GM18507 (cell line): ENCODE measurements at places on chromosomes 7 and 10.

- DNase-seq: no peak
Measured at GRCh38 chr7:54015251-54015650, 526.9 kb upstream of the VSTM2A start.

DNA sequence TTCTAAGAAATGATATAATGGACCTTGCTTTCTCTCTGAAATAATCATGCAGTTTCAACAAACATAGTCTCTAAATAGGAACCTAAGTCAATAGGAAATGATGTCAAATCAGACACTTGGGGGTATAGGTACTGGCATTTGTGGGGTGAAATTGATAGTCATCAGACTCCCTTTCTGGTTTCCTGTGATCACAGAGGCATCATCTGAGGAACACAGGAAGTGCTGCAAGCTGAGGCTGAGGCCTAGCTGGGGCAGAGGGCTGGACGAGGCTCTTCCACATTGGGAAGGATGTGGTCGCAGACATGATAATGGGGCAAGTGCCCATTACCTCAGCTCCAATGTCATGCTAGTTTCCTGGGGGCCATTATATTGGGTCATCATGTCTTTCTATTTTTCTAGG lies 33.5 kb upstream of the TARP start:
- no peak for DNase-seq

DNA sequence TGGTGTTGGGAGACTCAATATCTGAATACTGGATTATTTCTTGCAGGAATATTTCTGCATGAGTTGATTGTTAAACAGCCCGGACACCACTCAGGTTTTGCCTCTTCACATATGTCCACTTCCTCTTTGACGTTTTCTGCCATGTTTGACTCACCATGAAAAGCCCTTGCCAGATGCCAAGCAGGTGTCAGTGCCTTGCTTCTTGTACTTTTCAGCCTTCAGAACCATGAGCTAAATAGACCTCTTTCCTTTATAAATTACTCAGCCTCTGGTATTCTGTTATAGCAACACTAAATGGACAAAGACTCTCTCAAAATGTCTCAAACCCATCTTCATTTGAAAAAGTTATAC lies 24.7 kb upstream of the MACC1 start:
- DNase-seq: no peak

DNA sequence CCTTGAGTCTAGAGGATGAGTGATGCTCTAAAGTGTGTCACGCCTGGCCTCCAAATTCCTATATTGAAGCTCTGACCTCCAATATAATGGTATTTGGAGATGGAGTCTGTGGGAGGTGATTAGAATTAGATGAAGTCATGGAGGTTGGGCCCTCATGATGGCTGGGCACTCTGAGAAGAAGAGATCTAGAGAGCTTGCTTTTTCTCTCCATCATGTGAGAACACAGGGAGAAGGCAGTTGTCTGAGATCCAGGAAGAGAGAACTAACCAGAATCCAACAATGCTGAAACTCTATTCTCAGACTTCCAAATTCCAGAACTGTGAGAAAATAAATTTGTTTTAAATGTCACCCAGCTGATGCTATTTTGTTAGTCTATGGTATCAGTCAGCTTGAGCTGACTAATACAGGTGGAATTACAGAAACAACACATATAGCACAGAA lies 15.1 kb downstream of the RNF216 start:
- DNase-seq: no peak

DNA sequence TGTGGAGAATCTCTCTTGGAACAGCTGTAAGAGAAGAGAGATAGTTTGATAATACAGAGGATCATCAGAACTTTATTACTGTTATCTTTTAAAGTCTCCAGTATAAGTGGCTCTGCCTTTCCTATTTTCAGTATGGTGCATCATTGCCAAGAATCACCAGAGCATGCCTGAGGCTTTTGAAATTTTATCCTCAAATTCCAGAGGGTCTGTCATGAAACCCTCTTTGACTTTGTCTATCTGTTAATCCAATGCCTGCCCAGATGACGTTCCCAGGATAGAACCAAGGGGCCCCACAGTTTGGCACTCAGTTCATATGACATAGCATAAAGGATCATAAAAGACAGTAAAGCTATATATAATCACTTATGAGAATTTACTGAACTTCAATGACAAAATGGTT lies 35.3 kb upstream of the SEMA3C start:
- no peak for DNase-seq

DNA sequence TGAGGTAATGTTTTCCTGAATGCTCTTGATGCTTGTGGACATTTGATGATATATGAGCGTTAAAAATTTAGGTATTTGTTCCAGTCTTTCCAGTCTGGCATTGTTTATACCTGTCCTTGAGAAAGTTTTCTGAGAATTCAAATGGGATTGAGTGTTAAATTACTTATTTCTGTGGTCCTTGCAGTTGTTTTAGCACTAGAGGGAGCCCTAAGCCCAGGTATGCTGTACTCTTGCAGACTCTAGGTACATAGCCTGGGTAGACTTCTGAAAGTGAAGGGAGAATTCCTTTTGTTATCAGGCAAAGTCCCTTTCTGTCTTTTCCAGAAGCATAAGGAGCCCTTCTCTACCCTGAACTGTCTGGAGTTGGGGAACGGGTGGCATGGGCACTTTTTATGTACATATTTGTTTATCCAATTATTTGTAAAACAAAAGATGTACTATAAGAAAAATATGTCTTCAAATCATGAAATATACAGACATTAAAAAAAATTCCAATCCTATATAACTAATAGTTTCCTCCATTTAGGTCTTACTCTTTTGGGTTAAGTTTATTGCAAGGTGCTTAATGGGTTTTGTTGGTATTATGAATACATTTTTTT lies 262.1 kb downstream of the ATRNL1 start:
- no peak for DNase-seq

DNA sequence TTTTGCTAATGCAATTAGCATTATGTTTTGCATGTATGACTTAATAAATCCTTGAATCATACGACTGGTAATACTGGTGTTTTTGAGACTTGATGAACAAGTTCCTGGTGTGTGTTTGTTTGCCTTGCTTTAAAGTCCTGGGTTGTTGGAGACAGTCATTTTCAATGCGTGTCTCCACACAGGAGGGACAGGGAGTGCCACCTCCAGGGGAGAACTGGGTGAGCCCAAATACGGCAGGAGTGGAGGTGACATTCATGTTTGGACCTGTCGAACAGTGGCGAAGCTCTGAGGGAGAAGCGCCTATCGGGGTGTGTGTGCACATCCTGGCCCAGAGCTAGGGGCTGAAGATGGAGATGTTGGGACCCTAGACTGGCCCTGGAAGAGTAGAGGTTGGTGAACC lies 43.8 kb downstream of the DAGLB start:
- no peak for DNase-seq

GRCh38 chr7:148884049-148884298 lies at the start of gene EZH2:
TSS of gene EZH2 (minus strand) at chr7:148884291. CDS start at chr7:148847298, 36,993 bp downstream.
- DNase-seq: no peak

DNA sequence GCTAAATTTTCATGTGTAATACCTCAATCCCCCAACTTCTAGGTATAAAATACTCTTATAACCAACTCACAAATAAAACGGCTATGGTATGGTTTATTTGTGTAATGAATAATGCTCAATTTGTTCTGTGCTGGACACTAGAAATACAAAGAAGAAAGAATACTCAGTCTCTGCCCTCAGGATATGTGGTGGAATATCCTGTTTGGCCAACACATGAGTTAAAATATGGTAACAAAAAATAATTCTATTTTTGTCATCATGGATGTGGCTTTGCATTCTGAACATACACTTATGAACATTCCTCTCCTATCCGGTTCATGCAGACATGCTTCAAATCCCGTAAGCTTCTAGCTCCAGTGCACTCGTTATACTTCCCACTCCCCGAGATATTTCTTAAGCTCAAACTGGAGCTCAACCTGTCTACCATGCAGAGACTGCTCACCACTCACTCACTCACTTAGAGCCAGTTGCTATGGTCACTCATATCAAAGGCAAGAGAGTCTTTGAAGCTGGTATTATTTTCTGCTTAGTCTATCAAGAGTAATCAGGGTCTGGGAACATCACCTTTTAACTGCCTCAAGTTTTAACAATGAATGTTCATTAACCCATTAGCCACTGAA lies 53.8 kb upstream of the SLC16A12 start:
- no peak for DNase-seq

DNA sequence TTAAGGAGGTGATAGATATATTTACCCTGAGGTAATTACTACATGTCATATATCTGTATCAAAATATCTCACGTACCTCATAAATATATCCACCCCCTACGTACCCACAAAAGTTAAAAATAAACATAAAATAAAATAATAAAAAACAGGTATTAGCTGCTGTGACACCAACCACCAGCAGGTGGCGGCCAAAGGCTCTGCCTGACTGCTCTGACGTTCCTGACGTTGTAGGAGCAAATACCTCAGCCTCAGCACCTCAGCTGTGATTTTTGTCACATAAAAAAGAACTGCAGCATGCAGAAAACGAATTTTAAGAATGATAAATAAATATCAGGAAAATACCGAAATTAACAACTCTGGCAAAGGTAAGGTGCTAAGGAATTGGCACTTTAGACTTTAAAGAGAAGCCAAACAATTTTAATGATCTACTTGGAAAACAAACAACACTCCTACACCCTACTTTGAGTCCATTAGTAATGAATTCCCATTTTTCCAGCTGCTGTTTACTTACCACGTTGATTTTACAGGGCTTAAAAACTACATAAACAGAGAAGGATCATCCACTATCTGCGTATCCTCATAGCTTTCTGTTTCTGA lies 125.4 kb upstream of the TARP start:
- peak; percentile 25 for DNase-seq

DNA sequence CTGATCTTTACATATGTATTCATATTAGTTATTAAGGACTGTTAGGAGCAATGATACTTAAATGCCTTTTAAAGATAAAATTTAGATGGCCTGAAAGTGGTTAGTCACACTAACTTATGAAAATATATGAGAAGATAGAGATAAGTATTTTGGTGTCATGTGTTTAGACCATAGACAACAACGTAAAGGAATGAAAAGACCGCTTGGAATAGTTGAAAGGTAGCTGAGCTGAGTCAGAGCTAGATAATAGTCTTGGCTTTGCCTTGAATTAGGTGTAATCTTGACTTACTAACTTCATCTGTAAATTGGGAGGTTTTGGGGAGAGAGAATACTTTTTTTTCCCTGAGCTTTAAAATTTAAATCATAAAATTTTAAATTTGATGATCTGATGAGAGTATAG lies 127.0 kb downstream of the LYZL1 start:
- DNase-seq: no peak

GRCh38 chr10:83909001-83909400 lies 230.3 kb upstream of the GHITM start:
- DNase-seq: no peak

DNA sequence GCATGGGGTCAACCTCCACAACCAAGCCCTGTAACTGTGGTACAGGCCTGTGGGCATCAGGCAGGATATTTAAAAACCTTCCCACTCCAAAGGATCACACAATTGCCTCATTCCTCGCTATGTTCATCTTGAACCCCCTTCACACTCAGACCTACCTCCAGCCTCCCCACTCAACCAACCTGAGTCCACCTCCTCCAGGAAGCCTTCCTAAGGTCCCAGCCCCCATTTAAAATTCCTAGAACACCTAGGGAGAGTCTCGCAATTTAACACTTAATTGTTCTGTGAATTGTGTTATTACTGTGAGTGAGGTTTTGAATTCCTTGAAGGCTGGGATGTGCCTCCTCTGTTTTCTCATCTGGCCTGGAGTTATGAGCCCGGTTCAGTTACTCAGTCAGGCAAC lies 93.1 kb upstream of the SMNDC1 start:
- no peak for DNase-seq

DNA sequence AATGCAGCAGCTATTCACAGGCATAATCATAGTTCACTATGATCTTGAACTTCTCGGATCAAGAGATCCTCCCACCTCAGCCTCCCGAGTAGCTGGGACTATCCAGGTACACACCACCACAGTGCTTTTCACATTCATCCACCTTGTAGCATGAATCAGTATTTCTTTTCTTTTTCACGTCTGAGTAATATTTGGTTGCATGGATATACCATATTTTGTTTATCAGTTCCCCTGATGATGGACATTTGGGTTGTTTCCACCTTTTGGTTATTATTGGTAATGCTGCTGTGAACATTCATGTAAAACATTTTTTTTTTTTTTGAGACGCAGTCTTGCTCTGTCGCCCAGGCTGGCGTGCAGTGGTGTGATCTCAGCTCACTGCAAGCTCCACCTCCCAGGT lies 3.6 kb upstream of the TBC1D12 start:
- DNase-seq: no peak

- DNase-seq: no peak
Measured at GRCh38 chr7:14754631-14755030, 147.9 kb downstream of the DGKB start.

DNA sequence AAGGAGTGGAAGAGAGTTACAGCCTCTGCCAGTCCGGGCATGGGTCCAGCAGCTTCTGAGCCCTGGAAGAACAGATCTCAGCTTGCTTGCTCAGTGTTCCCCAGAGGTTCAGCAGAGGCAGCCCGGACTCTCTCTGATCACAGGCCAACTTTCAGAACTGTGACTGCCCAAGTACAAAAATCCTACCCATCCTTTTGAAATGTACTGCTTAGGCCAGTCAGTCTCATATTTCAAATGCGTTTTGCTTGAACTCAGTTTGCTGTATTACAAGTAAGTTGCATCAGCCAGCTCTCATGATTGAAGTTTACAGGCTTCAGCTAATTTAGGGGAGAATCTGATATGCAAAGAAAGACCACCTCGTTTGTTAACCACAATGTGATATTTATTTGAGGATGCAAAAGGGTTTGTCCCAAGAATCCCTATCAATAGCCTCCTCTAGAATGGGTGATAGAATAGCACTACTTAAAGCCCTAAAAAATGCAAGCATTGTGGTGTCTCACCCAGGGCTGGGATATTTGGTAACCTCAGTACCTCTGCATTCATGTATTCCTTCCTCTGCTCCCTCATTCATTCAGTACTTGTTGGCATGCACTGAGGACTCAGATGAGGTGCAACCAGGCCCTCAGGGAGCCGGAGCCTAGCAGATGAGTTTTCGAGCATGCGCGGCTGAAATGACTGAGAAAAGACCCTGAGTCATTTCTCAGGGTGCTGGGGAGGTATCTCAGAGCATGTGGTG lies 7.0 kb downstream of the AIMP2 start:
- DNase-seq: no peak

GRCh38 chr10:70175516-70175915 lies 5.2 kb upstream of the SAR1A start:
- no peak for DNase-seq
